Foreskin fibroblast (primary cell): ENCODE measurements at places on chromosomes 1 and 21.

- DNase-seq = peak; percentile 82
Observed at GRCh38 chr1:234611225-234611846, 1.4 kb upstream of the IRF2BP2 start.

GRCh38 chr1:99216956-99217355, 47.3 kb upstream of the PLPPR4 start:
- no peak for DNase-seq

DNA sequence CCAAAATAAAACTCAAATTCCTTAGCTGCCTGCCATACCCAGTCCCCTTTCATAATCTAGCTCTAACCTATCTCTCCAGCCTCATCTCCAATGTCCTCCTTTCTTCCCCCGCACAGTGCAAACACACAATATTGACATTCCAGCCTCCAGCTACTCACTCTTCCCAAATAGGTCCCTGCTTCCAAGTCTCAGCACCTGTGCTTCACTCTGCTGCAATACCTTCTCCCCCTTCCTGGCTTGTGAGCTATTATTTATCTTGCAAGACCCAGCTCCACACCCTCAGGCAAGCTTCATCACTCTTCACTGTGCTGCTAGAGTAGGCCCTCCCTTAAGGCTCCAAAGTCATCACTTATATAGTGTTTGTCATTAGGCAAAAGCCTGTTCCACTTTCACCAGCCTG, 9.7 kb downstream of the PLPP3 start:
- DNase-seq = no peak

DNA sequence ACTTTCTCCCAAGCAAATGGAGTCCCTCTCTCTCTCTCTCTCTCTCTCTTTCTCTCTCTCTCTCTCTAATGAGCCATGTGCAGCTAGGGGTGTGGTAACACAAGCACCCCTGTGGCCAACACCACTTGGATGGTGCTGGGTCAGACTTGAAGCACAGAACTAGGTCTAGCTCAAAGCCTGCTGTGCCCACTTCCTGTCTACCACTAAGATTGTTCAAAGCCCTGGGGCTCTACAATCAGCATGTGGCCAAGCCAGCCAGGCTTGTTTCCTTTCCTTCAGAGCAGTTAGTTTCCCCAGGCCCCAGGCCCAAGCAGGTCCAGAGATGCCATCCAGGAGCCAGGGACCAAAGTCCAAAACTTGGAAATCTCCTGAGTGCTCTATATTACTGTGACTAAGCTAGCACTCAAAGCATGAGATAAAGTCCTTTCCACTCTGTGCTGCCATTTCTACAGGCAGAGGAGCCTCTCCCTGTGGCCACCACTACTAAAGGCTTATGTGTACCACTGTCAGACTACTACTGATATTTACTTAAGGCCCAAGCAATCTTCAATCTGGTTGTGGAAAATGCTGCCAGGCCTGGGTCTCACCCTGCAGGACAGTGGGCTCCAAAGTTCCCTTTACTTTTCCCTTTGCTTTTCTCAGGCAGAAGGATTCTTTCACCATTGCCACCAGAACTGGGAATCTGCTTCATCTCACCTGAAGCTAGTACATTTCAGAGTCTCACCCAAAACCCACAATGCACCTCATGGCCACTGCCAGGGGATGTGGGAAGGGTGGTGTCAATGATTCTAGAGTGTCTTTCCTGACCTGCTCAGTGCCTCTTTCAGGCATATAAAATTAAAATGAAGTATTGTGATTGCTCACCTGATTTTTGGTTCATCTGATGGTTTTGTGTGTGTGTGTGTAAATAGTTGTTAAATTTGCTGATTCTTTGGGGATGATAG, 999.5 kb downstream of the NCAM2 start:
- no peak for DNase-seq

DNA sequence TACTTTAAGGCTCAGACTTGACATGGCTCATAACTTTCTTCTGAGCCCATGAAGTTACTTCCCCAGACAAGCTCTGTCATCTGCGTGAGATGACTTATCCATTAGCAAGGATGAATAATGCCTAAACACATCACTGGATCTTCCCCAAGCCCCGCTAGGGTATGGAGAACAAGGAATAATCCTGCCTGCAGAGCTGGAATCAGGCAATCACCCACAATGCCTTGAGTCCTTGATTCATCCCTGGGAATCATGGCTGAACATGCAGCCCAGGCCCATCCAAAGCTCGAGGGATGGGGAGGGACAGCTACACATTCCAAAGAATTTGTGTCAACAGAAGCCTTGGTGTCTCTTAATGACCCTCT, 131.7 kb downstream of the PSMG1 start:
- DNase-seq = peak; percentile 51

DNA sequence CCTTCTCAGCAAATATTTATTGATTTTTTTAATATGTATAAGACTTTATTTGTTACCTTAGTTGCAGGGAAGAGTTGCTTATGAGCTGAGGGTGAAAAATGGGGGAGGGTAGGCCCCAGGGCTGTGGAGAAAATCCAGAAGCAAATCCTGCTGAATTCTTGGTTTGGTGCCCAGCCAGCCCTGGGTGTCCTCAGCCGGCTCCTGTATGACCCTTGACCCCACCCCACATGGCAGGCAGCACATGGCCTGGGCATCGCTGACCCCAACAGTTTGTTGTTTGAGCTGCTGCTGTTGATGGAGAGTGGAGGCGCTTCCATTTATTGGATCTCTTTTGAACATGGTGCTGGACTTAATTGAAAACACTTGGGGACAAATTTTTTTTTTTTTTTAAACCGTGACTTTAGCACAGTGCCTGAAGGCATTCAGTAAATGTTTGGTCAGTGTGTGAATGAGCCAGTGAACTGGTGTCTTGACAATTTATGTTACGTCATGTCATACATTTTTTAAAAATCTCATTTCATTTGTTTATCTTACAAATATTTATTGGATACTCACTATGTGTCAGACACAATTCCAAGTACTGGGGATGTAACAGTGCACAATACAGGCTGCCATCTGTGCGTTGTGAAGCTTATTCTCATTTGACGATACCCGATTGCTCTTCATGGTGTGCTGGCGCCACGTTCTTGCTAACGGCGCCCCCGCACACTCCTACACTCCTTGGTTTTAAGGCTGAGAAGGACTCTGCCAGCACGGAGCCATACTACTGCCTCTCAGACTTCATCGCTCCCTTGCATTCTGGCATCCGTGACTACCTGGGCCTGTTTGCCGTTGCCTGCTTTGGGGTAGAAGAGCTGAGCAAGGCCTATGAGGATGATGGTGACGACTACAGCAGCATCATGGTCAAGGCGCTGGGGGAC, 98.8 kb downstream of the MTR start:
- peak; percentile 87 for DNase-seq

DNA sequence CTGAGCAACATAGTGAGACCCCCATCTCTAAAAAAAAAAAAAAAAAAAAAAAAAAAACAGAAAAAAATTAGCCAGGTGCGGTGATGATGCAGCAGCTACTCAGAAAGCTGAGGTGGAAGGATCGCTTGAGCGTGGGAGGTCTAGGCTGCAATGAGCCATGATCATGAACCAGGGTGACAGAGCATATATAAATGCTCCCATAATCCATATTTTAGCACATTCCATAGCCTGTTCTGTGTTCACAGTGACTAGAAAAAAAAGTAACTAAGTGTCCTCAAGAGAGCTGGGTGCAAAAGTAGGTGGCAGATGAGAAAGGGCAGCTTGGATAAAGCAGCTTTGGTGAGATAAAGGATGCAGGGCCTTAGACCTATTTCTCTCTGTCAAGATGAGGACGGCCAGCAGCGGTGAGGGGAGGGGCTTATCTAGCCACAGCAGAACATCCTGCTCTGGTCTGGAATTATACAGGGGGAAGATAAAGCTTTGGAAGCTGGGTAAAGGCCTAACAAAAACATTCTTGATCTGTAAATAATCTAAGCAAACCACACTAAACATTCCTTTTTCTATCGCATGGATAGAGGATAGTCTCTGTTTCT, 205.3 kb downstream of the DAB1 start:
- no peak for DNase-seq

DNA sequence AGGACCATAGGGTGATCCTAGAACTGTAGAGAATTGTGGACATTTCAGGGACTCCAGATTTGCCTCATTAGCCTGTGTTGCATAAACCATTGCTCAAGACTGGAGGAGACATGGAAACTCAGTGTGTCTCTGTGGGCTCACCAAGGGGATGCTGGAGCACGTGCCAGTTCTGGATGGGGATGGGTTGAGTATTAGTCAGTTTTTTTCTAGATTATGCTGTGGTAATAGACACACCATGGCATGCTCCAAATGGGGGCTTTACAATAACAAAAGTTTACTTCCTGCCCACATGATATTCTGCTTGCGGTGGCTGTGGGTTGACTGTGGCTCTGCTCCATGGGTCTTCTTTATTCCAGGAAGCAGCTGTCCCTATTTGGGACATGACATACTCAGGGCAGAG, 125.4 kb downstream of the FOXD2 start:
- DNase-seq = no peak

- no peak for DNase-seq
Observed at GRCh38 chr1:165628147-165628822, 2.7 kb upstream of the MGST3 start.
